ENCODE measurements at places on chromosomes 16 and 17.

DNA sequence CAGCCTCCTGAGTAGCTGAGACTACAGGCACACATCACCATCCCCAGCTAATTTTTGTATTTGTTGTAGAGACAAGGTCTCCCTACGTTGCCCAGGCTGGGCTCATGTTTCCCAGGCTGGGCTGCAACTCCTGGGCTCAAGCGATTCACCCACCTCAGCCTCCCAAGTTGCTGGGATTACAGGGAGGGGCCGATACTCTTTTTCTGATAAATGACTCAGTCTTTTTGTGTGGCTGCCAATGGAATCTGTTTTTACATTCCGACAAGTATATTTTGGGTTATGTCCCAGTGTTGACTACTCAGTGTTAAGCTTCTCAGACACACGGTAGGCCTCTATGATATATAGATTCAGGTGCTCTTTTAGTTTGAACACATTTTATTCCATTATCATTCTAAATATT lies 58.1 kb downstream of the SLFN11 start:
- DNase-seq: no peak

DNA sequence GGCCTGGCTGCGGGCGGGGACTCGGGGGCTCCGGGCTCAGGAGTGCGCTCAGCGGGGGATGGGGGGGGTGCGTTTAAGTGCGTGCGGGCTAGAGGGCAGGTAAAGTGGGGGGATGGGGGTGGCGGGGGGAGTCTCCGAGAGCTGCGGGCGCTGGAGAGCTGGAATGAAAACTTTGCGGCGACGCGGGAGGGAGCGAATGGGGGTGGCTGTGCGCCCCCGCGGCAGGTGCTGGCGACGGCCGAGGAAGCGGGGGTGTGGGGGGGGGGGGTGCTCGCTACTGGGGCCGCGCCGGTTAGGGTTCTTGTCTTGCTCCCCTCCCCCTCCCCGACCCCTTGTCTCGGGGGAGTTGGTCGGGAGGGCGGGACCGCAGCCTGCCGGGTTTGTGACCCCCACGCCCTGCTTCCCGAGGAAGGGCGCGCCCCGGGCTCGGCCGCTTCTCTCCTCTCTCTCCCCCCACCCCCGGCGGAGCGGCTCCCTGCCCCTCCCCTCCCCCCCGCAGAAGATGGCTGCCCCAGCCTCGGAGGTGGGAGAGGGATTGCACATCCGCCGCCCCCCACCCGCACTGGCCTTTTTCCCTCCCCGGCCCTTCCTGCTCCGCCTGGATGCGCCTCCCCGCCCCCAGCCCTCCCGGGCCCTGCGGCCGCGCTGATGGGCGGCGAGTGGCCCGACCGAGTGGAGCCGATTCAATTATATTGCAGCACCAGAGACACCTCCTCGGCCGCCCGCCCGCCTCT lies 649 bp downstream of the GSE1 start:
- DNase-seq: peak; percentile 88

DNA sequence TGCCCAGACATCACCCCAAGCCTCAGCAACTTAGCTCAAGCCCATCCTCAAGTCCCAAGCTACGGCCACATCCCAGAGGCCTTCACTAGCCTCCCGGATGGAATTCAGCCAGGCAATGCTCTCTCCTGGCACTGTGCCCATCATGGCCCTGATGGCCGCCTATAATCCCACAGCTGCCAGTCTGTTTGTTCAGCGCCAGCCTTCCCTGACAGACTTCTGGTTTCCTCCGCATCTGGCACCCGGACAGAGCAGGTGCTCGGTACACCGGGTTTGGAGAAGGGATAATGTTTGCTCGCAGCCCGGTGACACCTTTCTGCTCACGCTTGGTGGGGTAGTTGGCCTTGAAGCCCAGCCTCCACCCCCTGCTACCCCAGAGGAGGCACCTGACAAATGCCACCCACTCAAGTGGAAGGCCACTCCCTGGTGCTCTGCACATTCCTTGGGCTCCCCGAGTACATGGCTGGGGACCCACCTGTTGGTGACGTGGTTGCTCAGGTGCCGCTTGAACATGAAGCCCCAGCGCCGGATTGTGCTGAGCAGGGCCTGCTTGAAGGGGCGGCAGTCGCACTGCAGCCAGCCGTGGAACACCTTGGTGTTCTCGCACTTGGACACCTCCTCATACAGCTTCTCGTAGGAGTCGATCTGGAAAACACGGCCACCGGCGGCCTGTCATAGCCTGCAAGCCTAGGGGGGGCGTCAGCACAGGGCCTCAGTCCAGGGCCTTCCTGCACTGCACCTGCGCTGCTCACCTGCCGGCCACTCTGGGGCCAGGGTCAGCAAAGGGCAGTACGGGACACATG lies 47.1 kb downstream of the DNAH17 start:
- DNase-seq: peak; percentile 45

- DNase-seq: no peak
Measured at GRCh38 chr17:38728290-38728831, 1.8 kb upstream of the CISD3 start.

- no peak for DNase-seq
Measured at GRCh38 chr16:67661886-67662652, 1.3 kb downstream of the PARD6A start.

DNA sequence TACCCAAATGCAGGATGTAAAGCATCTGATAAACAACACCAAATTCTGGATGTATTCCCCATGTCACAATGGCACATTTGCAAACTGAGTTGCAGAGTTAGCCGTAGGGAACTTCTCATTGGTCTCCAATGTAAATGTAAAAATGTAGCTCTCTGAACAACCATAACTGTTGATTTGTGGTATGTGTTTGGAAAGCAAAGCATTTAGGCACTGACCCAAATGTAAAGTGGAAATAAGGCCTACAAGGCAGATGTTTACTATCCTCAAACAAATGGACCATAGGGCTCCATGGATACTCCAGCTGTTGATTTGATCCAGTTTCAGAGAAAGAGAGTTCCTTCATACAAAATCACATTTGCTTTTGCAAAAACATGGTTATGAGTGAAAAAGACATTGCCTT lies 223.0 kb upstream of the ELAC2 start:
- DNase-seq: no peak

DNA sequence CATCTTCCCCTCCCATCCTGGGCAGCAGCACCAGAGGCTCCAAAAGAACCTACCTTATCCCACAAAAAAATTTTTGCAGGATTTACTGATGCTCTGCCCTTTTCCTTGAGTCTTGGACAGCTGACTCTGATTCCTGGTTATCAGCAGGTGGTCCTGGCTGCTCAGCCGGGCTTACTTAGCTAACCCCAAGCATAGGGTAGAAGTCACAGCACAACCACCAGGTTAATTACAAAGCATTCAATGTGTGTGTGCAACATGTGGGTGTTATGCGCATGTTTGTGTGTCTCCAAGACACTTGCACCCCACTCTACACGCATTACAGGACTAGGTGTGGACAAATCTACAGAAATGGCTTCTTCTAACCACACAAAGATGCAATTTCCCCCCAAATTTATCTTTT lies 36.3 kb downstream of the PECAM1 start:
- DNase-seq: no peak

DNA sequence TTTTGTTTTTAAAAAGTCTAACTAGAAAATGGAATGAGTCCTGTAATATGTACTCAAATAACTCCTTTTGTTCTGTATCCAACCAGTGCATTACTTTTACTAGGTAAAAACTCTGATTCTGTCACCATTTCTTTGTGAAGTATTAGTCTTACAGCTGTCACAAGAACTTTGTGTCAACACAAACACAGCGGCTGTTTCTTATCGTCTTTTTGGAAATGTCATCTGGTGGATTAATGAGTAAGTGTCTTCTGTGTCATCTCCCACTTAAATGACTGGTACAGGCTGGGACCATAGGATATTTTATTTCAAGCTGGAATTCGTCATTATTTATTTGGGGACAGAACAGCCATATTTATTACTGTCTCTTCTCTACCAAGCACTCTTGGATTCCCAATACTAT lies 19.1 kb upstream of the ALDH3A2 start:
- DNase-seq: no peak

DNA sequence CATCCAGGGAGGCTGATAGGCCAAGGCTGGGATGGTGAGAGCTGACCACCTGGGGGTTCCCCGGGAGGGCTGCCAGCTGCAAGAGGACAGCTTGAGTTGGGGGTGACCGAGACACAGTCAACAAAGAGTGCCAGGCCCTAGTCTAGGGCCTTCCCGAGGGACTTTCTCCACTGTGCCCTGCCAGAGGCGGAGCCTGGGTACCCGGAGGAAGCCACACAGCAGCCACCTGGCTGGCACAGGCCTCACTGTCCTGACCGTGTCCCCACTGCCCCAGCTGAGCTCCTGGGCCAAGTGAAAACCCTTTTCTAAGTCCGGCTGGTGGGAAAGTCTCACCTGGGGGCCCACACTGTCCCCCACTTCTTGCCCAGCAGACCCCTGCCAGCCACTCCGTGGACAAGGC lies 71.9 kb upstream of the GSE1 start:
- no peak for DNase-seq

GRCh38 chr17:76451506-76451905 lies 1.4 kb downstream of the UBE2O start:
- no peak for DNase-seq
